ENCODE measurements at places on chromosomes 12 and 14.

DNA sequence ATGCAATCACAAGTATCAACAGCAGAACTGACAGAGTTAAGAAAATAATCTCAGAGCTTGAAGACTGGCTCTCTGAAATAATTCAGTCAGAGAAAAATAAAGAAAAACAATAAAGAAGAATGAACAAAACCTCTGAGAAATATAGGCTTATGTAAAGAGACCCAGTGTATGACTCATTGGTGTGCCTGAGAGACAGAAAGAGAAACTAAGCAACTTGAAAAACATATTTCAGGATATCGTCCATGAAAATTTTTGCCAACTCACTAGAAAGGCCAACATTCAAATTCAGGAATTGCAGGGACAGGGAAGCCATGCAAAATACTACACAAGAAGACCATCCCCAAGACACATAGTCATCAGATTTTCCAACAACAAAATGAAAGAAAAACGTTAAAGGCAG, 56.2 kb downstream of the APOBEC1 start:
- no peak for DNase-seq

DNA sequence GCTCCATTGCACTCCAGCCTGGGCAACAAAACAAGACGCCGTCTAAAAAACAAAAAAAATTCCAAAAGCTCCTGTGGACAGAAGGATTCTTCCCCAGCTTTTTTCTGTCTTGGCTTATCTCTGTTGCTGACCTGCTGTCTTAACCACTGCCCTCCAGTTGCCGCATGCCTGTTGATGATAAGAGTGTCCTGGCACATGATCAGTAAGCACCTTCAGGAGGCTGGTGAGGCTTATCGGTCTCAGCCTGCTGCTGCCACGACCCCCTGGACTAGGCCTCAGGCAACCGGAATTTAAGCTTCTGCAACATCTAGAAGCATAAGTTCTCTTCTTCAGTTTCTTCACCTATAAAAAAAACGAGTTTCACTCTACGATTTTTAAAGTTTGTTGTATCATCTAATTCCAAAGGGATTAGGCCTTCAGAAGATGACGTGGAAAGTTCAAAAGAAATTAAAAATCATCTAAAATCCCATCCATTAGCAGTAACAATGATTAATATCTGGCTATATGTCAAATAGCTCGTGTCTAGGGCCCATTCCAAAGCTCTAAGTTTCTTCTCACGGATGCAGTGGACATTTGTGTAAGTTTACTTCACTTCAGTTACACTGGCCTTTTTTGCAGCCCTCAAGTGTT, 46.4 kb downstream of the RESF1 start:
- DNase-seq, result no peak

- DNase-seq, result no peak
Observed at GRCh38 chr14:28867571-28867970, 101.0 kb downstream of the FOXG1 start.

DNA sequence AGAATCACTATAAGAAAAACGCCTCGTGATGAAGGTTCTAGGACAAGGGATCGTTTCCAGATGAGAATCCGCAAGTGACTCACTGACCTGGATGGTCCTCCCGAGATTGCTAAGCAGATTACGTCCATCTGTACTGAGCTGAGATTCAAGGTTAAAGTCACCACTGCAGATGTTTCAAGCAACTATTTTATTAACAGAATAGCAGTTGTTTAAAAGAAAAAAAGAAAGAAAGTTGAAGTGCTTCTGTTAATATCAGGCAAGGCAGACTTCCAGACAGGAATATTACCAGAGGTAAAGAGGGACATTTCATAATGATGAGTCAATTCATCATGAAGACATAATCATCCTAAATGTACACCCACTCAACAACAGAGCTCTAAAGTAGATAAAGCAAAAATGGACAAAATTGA, 17.9 kb downstream of the PXN start:
- no peak for DNase-seq

- DNase-seq, result no peak
Observed at GRCh38 chr12:30462249-30462648, 233.4 kb downstream of the IPO8 start.

DNA sequence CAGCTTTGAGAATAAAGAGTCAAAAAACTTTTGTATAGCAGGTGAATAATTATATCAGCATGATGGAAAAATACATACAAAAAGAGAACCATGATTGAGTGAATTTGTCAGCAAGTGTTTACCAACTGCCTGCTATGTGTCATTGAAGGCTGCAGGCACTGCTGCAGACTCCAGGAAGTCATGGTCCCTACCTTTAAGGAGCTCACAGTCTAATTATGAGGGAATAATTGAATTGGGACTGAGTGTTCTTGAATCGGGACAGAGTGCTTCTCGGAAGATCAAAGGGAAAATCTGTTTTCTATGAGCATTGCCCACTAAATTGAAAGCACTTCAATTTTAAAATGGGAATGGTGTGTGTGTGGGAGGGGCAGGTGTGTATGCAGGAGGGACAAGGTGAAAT, 9.5 kb downstream of the OR10AD1 start:
- no peak for DNase-seq

DNA sequence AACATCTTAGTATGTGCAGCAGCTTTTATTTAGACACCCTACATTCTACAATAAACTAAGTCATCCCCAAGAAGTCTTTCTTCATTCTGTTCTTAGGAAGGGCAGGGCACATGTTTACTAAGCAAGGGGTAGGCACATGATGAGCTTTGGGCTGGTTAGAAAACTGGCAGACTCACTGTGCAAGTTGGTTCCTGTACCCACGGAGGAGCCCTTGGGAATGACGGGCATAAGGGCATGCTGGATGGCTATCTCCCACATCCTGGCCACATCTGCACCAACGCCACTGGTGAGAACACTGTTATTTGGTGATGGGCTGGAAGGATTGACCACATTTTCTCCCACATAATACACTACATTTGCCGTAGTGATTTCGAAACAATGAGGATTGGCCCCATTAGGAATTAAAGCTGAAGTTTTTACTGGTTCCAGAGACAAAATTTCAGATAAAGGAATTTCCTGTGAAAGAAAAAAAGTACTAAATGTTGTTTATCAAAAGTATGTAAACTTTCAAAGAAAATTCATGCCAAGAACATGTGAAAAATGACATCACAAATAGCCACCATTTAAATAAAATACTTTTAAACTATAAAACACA, 297.0 kb downstream of the PRKD1 start:
- no peak for DNase-seq

DNA sequence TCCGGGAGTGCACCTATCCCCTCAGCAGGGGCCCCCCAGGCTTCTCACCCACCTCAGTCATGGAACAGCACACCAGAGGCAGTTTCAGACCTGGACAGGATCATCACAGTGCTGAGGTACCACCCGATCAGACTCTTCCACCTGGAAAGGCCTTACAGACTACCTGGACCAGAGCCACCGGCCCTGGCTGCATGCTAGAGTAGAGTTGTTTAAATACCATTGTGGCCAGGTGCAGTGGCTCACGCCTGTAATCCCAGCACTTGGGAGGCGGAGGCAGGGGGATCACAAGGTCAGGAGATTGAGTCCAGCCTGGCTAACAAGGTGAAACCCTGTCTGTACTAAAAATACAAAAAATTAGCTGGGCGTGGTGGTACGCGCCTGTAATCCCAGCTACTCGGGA, 61.5 kb downstream of the TSPAN11 start:
- DNase-seq, result no peak

GRCh38 chr12:10140001-10140400, 10.0 kb upstream of the CLEC7A start:
- DNase-seq, result peak; percentile 22

DNA sequence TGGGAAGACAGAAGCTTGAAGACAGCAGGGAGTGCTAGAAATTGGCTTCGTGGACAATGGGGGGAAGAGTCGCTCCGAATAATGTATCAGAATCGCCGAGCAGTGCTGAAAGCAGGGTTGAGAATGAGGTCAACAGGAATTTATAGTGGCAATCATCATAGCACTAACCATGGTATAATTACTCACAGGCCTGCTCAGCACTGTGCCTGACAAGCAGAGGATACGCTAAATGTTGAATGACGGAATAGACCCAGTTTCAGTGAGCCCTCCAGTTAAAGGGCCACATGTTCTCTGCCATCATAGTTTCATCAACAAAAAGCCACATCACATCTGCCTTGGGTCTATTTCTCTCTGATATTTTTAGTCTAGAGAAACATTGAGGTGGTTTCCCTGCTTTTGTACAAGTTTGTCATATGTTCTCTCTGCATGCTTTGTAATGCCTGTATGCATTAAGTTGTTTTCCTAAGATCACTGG, 130.3 kb upstream of the EGLN3 start:
- no peak for DNase-seq

Measured in activated gamma-delta T cell treated with Interleukin-2 at 50 U/mL for 16 hours (primary cell).